Cardiac atrium fibroblast (primary cell): ENCODE measurements at places on chromosomes 5 and 9. TPM values are rescaled to one million over a fixed set of nuclear protein-coding genes. Genes with fewer than 3 reads are reported as not detected.

Gene PCDHB14
- total RNA-seq, result 0.54 and 1.5 TPM in 2 replicates

Gene CDC42SE2
- 16.2 and 16.6 TPM in 2 replicates for total RNA-seq

Gene GAS1
- total RNA-seq, result 48.2 and 170 TPM in 2 replicates

Gene CBY3
- total RNA-seq, result not detected in 2 replicates

Gene NTRK2
- total RNA-seq, result under 0.01 and 1.5 TPM in 2 replicates
